ENCODE measurements at places on chromosomes 4 and X.

- DNase-seq: no peak
Measured at GRCh38 chr4:101199507-101200285, 147.6 kb downstream of the PPP3CA start.

DNA sequence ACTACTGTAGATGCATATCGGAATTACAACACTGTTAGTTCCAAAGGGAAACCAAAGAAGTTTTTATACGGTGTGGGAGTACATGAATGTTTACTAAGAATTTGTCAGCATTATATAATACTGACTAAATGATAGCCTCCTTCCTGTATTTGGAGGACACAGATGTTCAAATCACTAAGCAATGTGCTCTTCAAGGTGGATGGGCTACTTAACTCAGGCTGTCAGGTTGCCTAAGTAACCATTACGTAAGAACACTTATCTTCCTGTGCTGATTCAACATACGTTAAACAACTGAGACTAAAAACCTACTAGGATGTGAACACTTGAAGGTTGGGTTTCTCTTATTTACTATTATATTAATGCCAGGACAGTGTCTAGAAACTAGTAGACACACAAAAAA is 81.9 kb upstream of the HPGD start:
- DNase-seq: no peak

DNA sequence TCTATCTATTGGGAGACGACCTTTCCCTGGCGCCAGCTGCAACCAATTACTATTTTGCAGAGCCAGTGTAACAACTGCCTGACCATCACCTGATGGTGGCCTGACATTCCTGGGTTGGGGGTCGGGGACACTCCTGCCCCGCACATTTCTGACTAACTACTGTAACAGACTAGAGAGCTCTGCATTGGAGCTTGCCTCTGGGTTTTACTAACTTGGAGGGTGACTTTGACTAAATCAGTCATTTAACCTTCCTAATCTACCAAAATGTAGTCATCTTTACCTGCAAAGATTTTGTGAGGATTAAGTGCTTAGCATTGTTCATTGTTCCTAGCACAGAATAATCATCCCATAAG is 37.5 kb upstream of the ABCG2 start:
- no peak for DNase-seq

DNA sequence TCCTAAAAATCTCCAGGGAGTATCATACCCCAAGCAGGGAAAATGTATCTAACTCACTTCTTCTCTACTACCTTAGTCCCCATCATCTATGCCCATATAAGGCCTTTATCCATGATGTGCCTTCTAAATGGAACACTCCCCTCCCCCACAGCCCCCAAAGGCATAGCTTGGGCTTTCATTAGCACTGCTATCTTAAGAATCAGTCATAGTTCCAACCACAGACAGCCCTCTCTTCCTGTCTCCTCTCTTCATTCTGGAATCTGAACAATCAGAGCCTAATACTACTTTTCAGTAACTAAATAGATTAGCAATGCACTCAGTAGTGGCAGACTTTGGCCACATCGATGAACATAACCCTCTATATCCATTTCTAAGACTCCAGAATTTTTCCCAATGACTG is 313.2 kb upstream of the DKK2 start:
- no peak for DNase-seq

DNA sequence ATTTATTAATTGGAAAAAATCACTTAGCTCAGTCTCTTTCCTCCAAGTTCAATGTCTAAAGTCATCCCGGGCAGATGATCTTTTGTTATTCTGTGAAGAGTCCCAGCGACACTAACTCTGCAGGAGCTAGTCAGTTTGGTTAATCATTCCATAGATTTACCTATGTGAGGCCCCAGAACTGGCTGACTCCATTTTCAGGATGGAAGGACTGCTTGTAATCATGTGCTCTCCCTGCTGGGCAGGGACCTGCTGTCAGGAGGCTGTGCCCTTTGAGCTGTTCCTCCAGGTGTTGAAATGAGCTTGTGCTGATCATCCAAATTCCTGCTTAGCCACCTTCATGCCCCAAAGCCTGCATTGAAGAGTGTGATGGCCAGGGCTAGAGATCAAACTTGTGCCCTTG is 169.8 kb downstream of the NHS start:
- DNase-seq: no peak

GRCh38 chr4:145248971-145249370 is 68.6 kb upstream of the OTUD4 start:
- DNase-seq: peak; percentile 5

DNA sequence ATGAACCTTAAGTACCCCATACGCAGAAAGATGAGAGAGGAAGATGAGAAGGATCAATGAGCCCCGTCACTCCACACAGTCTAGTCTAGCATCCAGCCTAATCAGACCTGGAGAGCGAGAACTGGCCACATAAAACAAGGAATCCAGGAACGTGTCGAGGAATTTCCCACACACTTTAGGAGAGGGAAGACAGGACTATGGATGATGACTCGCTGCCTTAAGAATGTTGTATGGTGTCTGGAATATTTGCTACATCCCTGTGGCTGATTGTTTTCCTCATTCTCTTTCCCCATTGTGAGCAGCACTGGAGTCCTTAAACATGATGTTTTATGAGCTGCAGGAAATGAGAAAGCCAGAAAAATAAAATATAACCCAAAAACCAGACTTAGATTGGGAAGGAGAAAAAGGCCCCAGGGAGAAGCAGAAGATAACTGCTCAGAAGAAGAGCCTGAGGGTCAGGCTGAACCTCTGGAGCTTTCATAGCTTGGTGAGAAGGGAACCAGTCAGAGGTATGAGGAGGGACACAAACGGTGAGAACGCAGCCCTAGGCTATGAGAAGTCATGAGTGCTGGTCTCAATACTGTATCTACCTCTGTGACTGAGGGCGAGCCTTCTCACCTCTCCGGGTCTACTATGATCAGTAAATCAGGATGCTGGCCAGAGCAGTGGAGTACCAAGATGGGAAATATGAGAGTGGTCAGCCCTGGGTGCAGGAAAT is 139.5 kb upstream of the NOCT start:
- no peak for DNase-seq

DNA sequence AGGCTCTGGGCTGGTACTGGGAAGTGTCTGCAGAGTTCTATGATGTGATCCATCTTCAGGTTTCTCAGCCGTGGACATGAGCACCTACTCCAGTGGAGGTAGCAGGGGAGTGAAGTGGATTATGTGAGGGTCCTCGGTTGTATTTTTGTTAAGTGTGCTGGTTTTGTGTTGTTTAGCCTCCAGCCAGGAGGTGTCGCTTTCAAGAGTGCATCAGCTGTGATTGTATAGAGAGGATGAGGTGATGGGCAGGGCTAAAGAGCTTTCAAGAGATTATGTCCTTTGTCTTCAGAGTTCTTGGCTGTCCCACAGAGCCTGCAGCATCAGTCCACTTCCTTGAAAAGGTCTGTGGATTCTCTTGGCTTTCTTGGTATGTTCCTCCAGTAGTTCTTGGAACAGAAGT is 256.6 kb downstream of the STK32B start:
- DNase-seq: no peak

DNA sequence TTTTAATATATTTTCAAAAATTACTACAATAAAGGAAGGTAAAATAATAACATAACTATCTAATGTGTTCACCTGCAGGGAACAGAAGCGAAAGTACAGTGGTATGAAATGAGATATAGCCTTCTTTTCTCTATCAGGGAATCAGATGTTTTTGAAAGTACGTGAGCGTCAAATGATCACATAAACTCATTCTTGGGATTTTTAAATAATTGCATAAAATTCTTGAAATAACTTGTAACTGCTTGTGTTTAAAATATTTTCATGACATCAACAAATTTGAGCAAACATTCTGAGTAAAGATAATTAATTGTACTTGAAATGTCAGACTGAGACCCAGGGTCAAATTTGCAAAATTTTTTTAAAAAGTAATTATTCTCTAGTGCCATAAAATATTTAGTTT is 193.5 kb upstream of the NEIL3 start:
- no peak for DNase-seq

- DNase-seq: no peak
Measured at GRCh38 chrX:140355922-140356321, 148.9 kb downstream of the SOX3 start.

DNA sequence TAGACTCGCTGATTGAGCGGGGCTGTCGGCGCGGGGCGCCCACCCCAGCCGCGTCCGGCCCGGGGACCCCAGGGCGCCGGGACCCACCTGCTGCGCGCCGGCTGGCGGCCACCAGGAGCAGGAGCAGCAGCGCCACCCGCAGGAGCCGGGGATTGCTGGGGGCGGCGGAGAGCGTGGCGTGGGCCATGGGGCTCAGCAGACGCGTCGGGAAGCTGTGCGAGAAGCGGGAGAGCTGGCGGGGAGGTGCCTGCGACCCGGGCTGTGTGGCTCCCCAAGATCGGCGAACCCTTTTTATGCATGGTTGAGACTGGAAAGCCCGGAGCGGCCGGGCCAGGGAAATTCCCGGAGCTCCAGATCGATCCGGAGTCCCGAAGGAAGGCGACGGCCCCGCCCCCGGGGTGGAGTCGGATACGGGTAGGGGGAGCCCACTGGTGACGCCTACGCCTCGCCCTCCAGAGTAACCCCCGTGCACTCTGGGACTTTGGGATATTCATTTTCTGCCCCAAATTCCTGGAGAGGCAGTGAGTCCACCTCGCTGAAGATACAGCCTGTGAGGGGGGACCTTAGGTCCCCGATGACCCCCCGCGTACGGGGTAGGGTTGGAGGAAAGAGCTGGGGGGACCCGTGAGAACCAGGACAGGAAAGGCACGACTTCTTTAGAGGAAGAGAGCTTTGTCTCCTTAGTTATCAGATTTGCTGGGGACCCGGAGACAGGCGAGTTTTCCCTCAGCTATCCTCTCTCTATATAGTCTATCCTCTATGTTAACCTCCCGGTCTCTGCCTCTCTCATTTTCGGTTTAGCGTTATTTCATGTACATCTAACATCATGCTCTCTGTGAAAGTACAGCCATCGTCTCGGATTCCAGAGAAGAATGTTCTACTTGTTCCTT is at the start of gene CXCL3:
Gene CXCL3 (minus strand): TSS at position 265 of the 890 bp plus-strand sequence. CDS start 78 bp downstream, at position 187.
- DNase-seq: peak; percentile 40

DNA sequence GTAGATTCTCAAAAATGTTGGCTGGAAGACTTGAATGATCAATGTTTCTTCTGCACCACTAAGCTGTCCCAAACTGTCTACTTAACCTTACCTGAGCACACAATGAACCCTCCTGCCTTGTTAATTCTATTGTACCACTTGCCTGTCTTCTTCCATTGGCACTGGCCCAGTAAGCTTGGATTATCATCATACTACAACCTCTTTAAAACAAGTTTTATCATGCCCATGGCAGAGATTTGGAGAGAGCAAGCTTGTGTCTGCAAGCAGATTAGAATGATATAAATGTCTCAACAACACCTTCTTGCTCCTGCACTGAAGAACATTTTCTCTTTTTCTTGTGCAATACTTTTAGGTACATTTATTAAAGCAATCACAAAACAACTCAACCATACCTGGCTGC is 74.0 kb upstream of the VMA21 start:
- no peak for DNase-seq

DNA sequence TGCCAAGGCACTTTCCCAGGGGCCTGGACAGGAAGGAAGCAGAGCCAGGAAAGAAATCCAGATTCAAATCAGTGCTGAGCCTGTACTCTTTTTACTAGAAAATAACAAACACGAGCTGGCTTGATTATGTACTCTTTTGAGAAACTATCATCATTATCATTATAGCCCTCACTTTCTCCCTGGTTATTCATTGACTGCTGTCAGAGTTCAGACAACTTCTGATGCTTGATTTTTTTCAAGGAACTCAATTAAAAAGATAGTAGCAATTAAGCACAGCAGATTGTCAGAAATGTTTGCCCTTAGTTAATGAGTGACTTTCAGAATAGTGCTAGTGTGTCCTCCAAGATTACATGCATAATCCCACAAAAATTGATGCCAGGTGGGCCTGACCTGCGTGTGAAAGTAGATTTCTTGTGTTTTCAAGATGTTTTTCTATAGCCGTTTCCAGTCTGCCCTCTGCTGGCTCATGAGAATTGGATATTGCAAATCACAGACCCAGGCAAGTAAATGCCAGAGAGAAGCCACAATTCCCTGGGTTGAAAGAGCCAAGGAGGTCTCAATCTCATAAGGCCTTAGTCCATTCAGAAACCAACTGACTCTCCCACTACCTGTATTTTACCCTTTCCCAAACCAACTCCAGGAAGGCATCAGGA is 14.3 kb upstream of the PNPLA4 start:
- DNase-seq: no peak

- DNase-seq: no peak
Measured at GRCh38 chr4:139188648-139189416, 11.8 kb upstream of the ELF2 start.

DNA sequence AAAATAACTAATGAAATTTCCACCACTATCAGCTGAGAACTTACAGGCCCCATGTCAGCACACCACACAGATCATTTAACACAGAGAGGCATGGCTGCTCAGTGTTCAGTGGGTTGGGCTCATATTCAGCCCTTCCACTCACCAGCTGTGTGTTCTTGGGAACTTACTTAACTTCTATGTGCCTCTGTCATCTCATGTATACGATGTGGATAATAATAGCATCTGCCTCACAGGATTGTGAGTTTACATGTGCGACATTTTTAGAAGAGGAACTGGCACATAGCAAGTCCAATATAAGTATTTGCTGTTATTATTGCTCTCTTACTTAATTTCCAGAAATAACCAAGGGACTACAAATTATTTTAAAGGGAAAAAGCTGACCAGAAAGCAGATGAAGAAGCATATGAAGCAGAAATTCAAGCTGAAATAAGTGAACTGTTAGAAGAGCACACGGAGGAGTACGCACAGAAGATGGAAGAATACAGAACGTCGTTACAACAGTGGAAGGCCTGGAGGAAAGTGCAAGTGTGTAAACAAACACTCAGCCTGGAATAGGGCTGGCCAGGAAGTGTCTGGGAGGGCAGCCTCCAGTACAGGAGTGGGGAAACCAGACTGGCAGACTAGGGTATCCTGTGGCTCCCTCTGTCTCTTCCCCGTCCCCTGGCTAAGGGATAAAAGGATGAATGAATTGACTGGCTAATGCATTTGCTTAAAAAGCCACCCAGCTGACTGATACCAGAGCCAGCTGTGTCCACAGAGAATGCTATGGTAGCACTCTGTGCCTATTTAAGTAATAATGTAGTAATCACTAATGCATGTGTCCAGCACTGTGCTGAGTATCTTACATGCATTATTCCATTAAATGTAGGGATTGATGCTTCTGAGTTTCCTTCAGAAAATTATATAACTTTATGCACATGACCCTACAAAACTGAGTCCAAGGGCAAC is 67.1 kb downstream of the CC2D2A start:
- DNase-seq: no peak

GRCh38 chrX:145910017-145910416 is 92.4 kb downstream of the SLITRK2 start:
- no peak for DNase-seq

All from stromal cell of bone marrow (primary cell).